Effector memory CD4-positive, alpha-beta T cell (primary cell): ENCODE measurements at places on chromosomes 1 and 21.

DNA sequence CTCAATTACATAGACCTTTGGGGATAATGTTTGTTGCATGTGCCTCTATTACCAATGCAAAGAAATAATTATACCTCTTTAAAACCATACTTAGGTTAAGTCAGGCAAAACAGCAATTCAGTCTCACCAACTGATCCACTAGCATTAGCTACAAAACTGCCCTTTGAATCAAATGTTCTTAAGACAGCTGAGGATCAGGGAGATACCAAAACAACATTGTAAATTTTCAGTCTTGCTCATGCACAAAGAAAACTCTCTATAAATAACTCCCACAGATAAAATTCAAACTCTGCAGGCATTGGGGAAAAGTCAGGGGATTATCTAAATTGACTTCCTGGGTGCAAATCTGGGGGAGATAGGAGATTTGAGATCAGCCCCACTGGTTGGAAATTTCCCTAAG lies 100.9 kb upstream of the DPT start:
- no peak for DNase-seq

GRCh38 chr1:205434738-205435137 lies 12.9 kb upstream of the LEMD1 start:
- DNase-seq: no peak

GRCh38 chr1:47207803-47208373 lies 18.1 kb upstream of the PDZK1IP1 start:
- no peak for DNase-seq

GRCh38 chr1:34398916-34399275 lies 222.2 kb downstream of the C1orf94 start:
- no peak for DNase-seq

GRCh38 chr1:234327577-234328164 lies 45.6 kb upstream of the COA6 start:
- DNase-seq: no peak

GRCh38 chr1:201260236-201260590 lies 23.1 kb upstream of the PKP1 start:
- no peak for DNase-seq

- DNase-seq: no peak
Observed at GRCh38 chr1:13781907-13782633, 82.1 kb downstream of the PRDM2 start.

DNA sequence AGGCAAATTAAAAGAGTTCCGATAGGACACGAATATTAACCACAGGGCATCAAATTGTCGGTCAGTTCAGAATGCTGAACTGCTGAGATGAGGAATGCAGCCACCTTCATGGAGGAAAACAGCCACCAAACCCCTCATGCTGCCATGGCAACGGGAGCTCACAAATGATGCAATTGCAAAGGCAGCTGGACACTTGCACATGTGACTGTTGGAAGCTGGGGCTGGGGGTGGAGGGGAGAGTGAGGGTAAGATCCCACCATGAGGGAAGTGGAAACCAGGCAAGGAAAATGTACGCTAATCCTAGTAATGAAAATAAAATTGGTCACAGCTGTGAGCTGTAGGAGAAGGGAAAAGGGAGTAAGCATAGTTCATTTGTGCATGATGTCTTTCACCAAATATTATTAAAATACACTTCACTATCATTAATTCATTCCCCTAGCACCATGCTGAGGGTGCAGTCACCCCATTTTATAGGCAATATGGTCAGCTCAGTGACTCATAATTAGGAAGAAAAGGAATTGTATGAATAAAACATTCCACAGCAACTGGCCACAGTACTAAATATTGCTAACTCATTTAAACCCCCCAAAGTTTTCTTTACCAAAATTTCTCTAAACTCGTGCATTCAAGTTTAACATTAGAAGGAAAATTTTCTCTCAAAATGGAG lies 15.3 kb downstream of the BECN2 start:
- DNase-seq: no peak

DNA sequence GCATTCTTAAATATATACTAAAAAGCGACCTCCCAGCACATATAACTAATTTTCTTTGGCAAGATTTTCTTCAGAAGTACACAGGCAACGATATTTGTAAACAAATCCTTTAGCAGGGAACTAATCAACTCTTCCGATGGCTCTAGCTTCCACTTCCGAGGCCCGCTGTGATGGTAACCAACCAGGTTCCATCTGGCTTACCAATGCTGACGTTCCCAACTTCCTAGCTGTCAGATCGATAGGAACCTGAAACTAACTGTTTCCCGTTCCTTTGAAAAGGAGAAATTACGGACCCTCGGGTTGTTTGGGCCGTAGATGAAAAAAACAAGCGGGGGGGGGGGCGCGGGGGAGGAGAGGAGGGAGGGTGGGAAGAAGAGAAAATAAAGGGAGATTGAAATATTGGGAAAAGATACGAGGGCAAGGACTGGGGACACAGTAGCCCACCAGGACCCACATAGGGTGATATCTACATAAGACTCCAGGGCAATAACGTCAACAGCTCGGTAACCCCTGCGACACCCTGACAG lies 513 bp downstream of the GTF2B start:
- no peak for DNase-seq

GRCh38 chr1:17306407-17306806 lies 1.6 kb upstream of the PADI4 start:
- no peak for DNase-seq

- DNase-seq: peak; percentile 11
Observed at GRCh38 chr1:15584489-15585363, at the start of gene AGMAT. Gene AGMAT (minus strand): TSS chr1:15585051. CDS start chr1:15584967, 84 bp downstream.

- no peak for DNase-seq
Observed at GRCh38 chr1:165426745-165427144, 18.2 kb downstream of the RXRG start.

GRCh38 chr1:196677781-196678509 lies 26.1 kb downstream of the CFH start:
- no peak for DNase-seq

- peak; percentile 74 for DNase-seq
Observed at GRCh38 chr1:33295450-33296081, 25.3 kb downstream of the A3GALT2 start.

- DNase-seq: no peak
Observed at GRCh38 chr1:97078872-97079271, 357.3 kb downstream of the PTBP2 start.

DNA sequence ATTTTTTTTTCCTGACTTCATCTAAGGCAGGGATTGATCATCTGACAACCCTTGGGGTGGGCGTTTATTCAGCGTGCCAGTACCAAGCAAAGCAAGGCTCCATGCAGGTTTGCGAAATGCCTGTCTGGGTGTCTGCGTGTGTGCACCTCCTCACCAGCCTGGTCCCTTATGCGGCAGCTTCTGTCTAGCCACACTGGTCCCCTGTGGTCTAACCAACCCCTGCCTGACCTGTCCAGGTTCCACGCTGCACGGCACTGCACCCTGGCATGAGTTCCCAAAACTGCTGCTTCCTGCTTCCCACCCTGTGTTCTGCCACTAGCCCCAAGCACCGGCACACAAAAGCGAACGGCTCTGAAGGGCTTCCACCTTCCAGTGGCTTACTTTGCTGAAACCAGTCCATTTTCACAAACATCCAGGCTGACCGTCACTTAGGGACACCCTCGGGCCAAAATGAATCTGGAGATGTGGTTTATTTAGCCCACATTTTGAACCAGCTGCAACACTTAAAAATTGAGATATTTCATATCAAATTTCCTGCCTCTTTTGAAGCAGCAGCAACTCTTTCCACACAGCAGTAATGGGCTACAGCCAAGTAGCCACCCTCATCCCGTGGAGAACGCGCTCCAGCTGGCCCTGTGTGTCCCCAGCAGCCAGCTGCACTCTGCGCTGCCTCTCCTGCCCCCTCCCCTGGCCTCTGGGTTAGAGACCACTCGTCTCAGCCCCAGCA lies 55.7 kb downstream of the HLCS start:
- no peak for DNase-seq
